ENCODE measurements at places on chromosomes 11 and 22.
A peak's percentile ranks its signal among the peaks of the same experiment; 100 is the strongest.

DNA sequence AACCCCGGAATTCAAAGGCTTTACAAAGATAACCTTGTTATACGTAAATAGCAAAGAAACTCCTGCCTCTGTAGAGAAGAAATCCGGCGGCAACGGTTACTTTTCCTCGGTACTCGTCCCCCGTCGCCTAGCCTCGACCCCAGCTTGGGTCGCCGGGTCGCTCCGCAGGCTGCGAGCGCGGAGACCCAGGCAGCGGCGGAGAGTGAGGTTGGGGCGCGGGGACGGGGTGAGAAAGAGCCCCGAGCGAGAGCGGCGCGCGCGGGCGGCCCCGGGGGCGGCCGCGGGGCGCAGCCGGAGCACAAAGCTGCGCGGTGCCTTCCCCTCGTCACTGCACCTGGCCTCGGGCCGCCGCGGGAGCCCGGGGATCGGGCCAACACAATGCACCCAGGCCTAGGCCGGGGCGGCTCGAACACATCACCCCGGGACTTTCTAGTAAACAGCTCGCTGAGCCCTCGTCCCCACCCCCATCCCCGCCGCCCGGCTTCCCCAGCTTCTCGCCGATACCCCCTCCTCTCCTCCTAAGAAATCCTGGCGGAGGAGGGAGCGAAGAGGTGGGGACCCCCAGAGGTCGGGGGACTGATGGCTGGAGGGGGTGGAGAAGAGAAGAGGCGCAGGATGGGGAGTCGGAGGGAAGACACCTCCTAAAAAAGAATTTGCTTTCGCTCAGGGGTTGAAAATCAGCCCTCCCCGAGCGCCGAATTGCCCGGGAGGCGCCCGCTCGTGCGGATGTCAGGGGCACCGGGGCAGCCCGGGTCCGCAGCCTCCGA lies 845 bp downstream of the MPPED2 start:
- DNase-seq = peak; percentile 2

DNA sequence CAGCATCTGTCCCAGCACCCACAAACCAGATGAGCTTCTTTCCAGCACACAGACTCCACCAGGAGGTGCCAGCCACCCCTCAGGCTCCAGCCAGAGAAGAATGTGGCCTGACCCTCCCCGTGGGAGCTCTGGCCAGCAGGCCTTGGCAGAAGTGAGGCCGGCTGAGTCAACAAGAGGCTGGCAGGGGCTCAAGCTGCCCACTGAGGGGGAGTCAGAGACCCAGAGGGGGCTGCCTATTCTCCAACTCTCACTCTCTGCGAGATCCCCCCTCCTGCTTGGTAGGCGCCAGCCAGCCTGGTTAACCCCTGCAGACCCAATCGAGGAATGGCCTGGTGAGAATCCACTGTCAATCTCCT lies 10.6 kb upstream of the CDC42EP1 start:
- no peak for DNase-seq

- no peak for DNase-seq
Observed at GRCh38 chr11:16167706-16168487, 188.4 kb downstream of the SOX6 start.

DNA sequence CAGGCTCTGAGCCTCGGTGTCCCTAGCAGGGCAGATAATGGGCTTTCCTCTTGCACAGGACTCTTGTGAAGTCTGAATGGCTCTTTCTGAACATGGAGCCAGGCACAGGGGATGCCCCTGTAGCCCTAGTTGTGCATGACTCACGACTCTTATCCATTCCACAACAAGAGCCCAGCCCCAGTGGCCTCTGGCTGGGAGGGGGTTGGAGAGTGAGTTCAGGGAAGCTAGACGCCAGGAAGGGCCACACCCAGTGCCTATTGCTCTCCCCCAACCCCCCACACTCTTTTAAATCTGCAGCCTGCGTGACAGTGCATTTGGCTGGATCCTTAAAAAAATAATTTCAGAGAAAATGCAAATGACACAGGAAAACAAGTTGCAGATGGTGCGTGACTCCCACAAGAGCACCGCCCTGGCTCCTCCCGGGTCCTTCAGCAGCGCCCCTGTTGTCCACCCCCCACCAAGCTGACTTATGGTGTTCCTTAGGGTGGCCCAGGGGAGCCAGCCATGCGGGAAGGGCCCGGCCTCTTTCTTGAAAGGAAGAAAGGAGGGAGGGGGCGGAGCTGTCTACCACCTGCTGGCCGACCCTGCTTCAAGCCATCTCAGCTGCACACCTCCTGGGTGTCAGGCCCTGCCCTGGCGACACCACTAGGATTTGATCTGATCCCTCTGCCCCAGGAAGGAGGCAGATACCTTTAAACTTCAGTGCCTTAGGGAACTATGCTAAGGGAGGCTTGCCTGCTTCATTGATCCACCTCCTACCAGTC lies 74.7 kb downstream of the MN1 start:
- no peak for DNase-seq

DNA sequence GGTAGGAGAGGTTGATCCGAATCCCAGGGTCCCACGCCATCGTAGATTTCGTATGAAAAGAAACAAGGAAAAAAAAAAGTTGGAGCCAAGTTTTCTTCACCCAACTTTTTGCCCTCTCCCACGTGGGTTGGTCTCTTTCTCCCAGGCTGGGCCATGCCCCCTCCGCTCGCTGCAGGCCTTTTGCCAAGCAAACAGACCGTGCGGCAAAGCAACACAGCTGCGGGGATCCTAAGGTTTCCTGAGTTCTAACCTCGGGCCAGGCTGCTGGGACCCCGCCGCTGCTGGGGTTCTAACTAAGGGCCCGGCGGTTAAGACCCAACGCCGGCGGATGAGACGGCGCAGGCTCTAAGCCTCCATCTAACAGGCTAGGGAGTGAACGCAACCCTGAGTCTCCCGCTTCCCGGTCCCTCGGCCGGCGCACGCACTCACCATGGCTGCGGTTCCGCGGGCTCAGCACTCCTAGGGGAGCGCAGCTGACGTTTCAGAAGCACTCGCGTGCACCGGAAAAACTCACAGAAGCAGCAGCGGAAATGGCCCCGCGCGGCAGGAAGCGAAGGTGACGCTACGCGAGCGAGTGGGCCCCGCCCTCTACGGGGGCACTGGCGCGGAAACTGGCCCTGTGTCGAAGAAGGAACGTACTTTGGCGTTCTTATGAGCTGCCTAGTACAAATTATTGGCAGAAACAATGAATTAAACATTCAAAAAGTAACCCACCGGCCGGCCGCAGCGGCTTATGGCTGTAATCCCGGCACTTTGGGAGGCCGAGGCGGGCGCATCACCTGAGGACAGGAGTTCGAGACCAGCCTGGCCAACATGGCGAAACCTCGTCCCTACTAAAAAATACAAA lies at the start of gene SNU13:
SNU13 (minus strand) TSS at position 503 of the 847 bp plus-strand sequence; CDS start at position 432, 71 bp downstream.
- peak; percentile 81 for DNase-seq

GRCh38 chr22:36565159-36565507 lies 36.2 kb upstream of the EIF3D start:
- DNase-seq = no peak

- DNase-seq = no peak
Observed at GRCh38 chr11:134837887-134838232, 425.8 kb upstream of the B3GAT1 start.

DNA sequence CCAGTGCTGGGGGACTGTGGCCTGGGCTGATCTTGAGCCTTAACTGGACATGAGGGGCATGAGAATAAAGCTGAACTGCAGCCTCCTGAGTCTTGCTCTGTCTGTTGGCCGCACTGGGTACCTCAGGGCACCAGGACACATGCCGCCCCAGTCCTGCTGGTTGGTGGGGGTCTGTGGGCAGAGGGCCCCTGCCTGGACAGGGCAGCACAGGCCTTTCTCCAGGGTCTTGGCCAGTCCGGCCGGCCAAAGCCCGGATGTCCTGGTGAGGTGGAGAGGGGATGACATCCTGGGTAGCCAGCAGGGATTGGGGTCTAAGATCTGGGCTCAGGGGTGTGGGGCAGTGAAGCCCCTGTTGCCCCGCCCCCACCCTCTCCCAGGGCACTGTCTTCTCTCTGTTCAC lies 1.5 kb upstream of the RPS6KA4 start:
- DNase-seq = no peak

- DNase-seq = no peak
Observed at GRCh38 chr22:41883400-41883799, 31.5 kb downstream of the SHISA8 start.

- DNase-seq = no peak
Observed at GRCh38 chr22:31448382-31448781, 41.3 kb downstream of the EIF4ENIF1 start.

- no peak for DNase-seq
Observed at GRCh38 chr11:70076461-70076931, 1.6 kb upstream of the ANO1 start.

GRCh38 chr22:17471886-17472535 lies 91.3 kb upstream of the SLC25A18 start:
- DNase-seq = no peak

GRCh38 chr11:128929468-128929867 lies 13.2 kb downstream of the TP53AIP1 start:
- DNase-seq = no peak

DNA sequence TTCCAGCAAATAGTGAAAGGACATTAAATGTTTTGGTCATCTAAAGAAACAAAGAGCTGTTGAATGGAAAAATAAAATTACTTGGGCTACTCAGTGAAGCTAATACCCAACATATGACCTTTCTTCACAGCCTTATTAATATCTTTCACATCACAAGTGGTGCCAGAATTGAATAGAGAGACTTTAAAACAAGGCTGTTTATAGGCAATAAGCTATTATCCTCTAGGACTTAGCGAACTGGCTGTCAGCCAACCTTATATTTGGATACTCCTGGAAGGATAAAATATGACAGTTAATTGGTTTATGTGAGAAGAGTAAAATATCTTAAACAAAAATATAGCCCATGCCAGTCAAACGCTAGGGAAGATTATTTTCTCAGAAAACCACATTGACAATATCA lies 225.5 kb upstream of the BLID start:
- DNase-seq = no peak

- no peak for DNase-seq
Observed at GRCh38 chr22:27011133-27011532, 353.7 kb downstream of the MIAT start.

- no peak for DNase-seq
Observed at GRCh38 chr11:69022260-69022659, 9.2 kb upstream of the MRGPRF start.

All from activated naive CD4-positive, alpha-beta T cell (primary cell).